ENCODE measurements at places on chromosomes 12 and 14.

- no peak for DNase-seq
Observed at GRCh38 chr14:20808162-20808483, 5.5 kb upstream of the RNASE1 start.

GRCh38 chr14:39875028-39875427 is 442.8 kb upstream of the FBXO33 start:
- no peak for DNase-seq

DNA sequence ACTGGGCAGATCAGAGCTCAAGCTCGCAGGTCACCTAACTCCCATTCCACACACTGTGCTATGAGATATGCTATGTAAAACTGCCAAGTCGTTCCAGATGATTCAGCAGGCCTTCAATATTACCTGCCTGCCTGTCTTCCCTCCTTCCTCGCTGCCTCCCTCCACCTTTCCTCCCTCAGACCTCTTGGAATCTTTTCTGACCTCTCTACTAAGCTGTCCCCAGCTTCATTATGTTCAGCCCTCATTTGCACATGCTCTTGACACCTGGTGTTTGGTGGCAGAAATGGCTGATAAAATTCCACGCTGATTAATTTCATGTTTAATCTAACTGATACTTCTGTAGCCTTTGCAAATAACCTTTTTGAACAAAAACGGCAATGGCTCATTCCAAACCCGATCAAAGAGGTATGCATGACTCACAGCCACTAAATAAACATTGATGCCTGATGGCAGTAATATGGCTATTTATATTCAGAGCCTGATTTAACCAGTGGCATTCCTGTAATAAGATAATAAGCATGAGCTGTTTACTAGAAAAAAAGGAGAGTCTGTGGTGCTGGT is 130.8 kb upstream of the EGLN3 start:
- DNase-seq: no peak

- DNase-seq: no peak
Observed at GRCh38 chr12:2008677-2009076, 4.4 kb upstream of the DCP1B start.

DNA sequence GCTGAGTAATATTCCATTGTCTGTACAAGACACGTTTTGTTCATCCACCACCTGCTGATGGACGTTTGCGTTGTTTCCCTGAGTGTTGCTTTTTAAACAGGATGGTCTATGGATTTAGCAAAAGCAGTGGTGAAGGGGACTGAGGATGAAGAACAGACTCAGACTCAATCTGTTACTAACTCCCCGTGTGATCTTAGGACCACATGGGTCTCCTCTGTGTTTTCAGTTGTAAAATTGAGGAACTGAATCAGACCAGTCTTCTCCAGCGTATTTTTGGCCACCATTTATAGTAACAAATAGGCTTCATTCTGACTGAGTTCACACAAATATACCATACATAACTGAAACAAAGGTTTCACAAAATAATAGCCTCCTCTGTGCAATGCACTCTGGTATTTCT is 85.6 kb downstream of the FOXN3 start:
- DNase-seq: peak; percentile 78

Data from GM06990 (cell line).